ENCODE measurements at places on chromosomes 1 and 21. TPM values are rescaled to one million over a fixed set of nuclear protein-coding genes. Genes with fewer than 3 reads are reported as not detected.

HUNK gene
- not detected for total RNA-seq

SEMA6C gene
- total RNA-seq, result 3.1 TPM

OR2L13 gene
- total RNA-seq, result not detected

CHIA gene
- total RNA-seq, result not detected

HPCAL4 gene
- total RNA-seq, result under 0.01 TPM

RPE65 gene
- under 0.01 TPM for total RNA-seq

C1orf94 gene
- not detected for total RNA-seq

OR10Z1 gene
- total RNA-seq, result not detected

SV2A gene
- 3.4 TPM for total RNA-seq

CSF3R gene
- not detected for total RNA-seq

LEMD1 gene
- not detected for total RNA-seq

TSPEAR gene
- total RNA-seq, result not detected

CD5L gene
- not detected for total RNA-seq

MROH9 gene
- total RNA-seq, result not detected

PATJ gene
- total RNA-seq, result 2.8 TPM

PLXNA2 gene
- 22.7 TPM for total RNA-seq

SAMSN1 gene
- total RNA-seq, result not detected

SPTA1 gene
- not detected for total RNA-seq

PRAMEF20 gene
- total RNA-seq, result not detected

RBM11 gene
- not detected for total RNA-seq

FCRL6 gene
- not detected for total RNA-seq

USP16 gene
- total RNA-seq, result 25.4 TPM

TFAP2E gene
- not detected for total RNA-seq

SPATA45 gene
- total RNA-seq, result not detected

CHRNB2 gene
- total RNA-seq, result not detected

SPRR4 gene
- not detected for total RNA-seq

ZNF648 gene
- not detected for total RNA-seq

PTPRC gene
- not detected for total RNA-seq

CNR2 gene
- not detected for total RNA-seq

CCDC185 gene
- total RNA-seq, result not detected

FALEC gene
- total RNA-seq, result not detected

VHLL gene
- total RNA-seq, result not detected

FCRL1 gene
- not detected for total RNA-seq

NUP210L gene
- total RNA-seq, result not detected

MUTYH gene
- total RNA-seq, result 8.6 TPM

MATN1 gene
- total RNA-seq, result not detected

PADI3 gene
- not detected for total RNA-seq

PTPN22 gene
- total RNA-seq, result not detected

FABP3 gene
- total RNA-seq, result 2.2 TPM

AMPD1 gene
- not detected for total RNA-seq

PDZK1IP1 gene
- total RNA-seq, result 4.4 TPM

PSMD4 gene
- 120 TPM for total RNA-seq

SAMD11 gene
- total RNA-seq, result 21.4 TPM

FMOD gene
- total RNA-seq, result 39.9 TPM

PLA2G2A gene
- 9.4 TPM for total RNA-seq
